ENCODE measurements at places on chromosomes 5 and 9. TPM values are rescaled to one million over a fixed set of nuclear protein-coding genes. Genes with fewer than 3 reads are reported as not detected.

The DMRTA1 gene
- total RNA-seq, result 0.83 TPM

The IL9 gene
- not detected for total RNA-seq

The SHOC1 gene
- total RNA-seq, result not detected

The ECM2 gene
- total RNA-seq, result 3.3 TPM

The ANKDD1B gene
- 0.66 TPM for total RNA-seq

The KCNIP1 gene
- 1.4 TPM for total RNA-seq

The SLC45A2 gene
- total RNA-seq, result 0.27 TPM

DNA sequence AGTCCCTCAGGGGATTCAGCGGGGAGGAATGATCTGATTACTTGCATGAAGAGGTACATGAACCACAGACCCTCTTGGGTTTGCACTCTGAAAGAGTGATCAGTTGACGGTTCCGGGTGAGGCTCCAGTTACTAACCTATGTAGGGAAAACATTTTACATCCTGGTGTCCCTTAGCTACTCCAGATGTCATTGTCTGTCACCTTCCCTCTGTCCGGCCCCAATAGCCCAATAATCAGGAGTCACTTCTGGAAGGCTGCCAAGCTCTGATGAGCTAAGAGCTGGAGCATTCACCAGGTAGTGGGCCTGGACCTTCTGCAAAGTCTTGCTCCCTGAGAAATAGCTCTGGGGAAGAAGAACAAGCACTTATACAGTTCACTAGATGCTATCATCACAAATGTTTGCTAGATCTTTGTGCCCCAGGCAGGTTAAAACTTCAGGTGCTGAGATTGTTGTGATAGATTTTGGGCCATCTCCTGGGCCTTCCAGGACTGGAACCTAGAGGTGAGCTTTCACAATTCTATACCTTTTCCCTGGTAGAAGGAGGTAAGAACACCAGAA lies 64.5 kb downstream of the ENTREP1 start:
- H3K36me3 ChIP-seq, result peaks cover 31% of the 10 kb centered on the region
- H3K27ac ChIP-seq, result no peak overlapping the region
- peaks cover 18% of the 10 kb centered on the region for H3K4me1 ChIP-seq
- no peaks in the 10 kb centered on the region for H3K27me3 ChIP-seq

GRCh38 chr5:78500028-78500427 lies 139.6 kb downstream of the SCAMP1 start:
- no peaks in the 10 kb centered on the region for H3K27me3 ChIP-seq
- no peak for DNase-seq
- no peak overlapping the region for H3K27ac ChIP-seq
- no peaks in the 10 kb centered on the region for H3K36me3 ChIP-seq
- no peak overlapping the region for H3K4me3 ChIP-seq
- no peaks in the 10 kb centered on the region for H3K4me1 ChIP-seq

GRCh38 chr5:75656311-75657003 lies 45.2 kb downstream of the ANKDD1B start:
- H3K27ac ChIP-seq, result peak overlapping the region; percentile 76
- peaks cover 9% of the 10 kb centered on the region for H3K4me1 ChIP-seq
- no peak for DNase-seq
- H3K27me3 ChIP-seq, result no peaks in the 10 kb centered on the region
- peak overlapping the region; percentile 56 for H3K4me3 ChIP-seq

DNA sequence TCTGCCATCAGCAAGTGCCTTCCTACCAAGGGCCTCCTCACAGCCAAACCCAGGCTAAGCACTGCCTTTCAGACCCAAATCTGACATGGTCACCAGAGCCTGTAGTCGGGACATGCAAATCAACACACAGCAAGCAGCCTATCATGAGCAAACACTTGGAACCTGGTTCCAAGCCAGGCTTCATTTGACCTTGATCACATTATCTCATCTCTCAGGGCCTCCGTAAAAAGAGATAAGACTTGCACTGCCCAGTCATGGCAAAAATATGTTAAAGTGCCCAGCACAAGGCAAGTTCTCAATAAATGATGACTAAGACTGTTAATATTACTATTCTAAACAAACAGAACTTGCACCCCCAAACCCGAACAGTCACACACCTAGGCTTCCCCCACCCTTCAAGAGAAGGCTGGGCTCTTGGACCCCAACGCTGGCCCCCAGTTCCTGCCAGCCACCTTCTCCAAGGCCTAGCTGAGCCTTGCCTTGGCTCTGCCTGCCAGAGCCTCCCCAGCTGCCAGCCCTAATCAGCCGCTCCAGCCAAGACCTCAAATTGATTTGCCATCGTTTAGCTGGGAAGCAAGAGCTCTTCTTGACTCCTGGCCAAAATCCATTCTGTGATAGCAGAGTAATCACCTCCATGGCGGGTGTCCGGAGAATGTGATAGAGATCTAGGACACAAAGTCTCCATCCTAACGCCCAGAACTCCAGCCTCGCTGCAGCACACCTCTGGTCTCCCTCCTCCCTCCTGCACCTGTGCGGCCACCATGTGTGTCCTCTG lies 18.7 kb downstream of the CPLX2 start:
- H3K4me3 ChIP-seq, result no peak overlapping the region
- no peaks in the 10 kb centered on the region for H3K27me3 ChIP-seq
- no peaks in the 10 kb centered on the region for H3K4me1 ChIP-seq
- peak; percentile 33 for DNase-seq
- H3K27ac ChIP-seq, result no peak overlapping the region
- no peaks in the 10 kb centered on the region for H3K36me3 ChIP-seq

DNA sequence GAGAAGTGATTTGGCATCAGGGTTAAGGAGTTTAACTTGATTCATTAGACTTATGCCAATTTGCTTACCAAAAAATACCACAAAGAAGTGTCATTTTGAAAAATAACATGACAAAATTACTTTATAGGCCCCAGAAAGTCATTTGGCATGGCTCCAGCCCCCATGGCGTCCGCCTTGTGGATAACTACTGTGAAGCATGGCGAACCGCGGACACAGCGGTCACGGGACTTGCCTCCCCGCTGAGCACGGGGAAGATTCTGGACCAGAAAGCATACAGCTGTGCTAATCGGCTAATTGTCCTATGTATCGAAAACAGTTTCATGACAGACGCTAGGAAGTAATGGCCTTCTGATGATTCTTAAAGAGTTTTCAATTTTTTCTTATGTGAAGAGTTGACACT lies 35.4 kb upstream of the TGFBR1 start:
- no peaks in the 10 kb centered on the region for H3K27me3 ChIP-seq
- no peaks in the 10 kb centered on the region for H3K4me1 ChIP-seq
- H3K4me3 ChIP-seq, result no peak overlapping the region
- H3K36me3 ChIP-seq, result peaks cover 20% of the 10 kb centered on the region

DNA sequence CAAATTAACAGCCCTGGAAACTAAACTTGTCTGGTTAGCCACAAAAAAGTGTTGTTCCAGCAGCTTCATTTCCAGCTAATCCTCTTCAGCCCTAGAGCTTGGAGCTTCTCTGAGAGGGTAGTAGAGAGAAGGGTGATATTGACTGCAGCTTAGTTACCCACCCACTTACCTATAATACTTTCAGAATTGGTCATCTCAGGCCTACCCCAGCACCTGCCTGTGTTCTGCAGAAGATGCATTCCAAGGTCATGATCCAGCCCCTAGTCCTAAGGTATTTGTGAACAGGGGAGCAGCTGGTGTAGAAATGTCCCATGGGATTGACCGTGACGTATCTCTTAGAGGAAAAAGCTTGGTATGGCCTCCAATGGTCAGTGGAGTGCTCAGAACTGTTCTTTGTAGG lies 289.0 kb downstream of the NR3C1 start:
- DNase-seq, result no peak
- H3K4me1 ChIP-seq, result peaks cover 8% of the 10 kb centered on the region
- no peaks in the 10 kb centered on the region for H3K36me3 ChIP-seq
- H3K27me3 ChIP-seq, result no peaks in the 10 kb centered on the region
- no peak overlapping the region for H3K4me3 ChIP-seq

GRCh38 chr5:6176102-6176693 lies 202.1 kb downstream of the MED10 start:
- no peaks in the 10 kb centered on the region for H3K27me3 ChIP-seq
- no peaks in the 10 kb centered on the region for H3K36me3 ChIP-seq
- H3K27ac ChIP-seq, result no peak overlapping the region
- H3K4me1 ChIP-seq, result no peaks in the 10 kb centered on the region

DNA sequence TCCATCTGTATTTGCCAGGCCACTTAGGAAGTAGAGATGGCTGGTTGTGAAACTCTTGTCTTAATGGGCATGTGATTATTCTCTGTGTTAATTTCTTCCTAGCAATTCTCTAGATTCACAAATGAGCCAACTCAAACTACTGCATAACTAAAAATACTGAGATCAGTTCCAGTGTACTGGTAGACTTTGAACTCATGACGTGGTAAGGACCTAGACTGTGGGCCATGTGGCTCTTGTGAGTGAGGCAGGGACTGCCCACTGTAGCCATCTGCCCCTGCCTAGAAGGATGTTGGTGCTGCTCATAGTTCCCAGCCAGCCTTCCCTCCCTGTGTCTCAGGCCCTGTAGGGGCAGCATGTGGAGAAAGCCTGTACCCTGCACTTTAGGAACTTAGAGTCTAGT lies 47.4 kb downstream of the CYSTM1 start:
- H3K36me3 ChIP-seq, result no peaks in the 10 kb centered on the region
- DNase-seq, result no peak
- no peak overlapping the region for H3K27ac ChIP-seq
- no peaks in the 10 kb centered on the region for H3K27me3 ChIP-seq
- no peak overlapping the region for H3K4me3 ChIP-seq

- H3K4me3 ChIP-seq, result no peak overlapping the region
- no peaks in the 10 kb centered on the region for H3K27me3 ChIP-seq
- H3K27ac ChIP-seq, result no peak overlapping the region
- DNase-seq, result no peak
- H3K36me3 ChIP-seq, result no peaks in the 10 kb centered on the region
Observed at GRCh38 chr5:158709279-158709678, 390.4 kb downstream of the EBF1 start.

GRCh38 chr9:29830821-29831220 lies 2257.5 kb upstream of the C9orf72 start:
- H3K36me3 ChIP-seq, result no peaks in the 10 kb centered on the region
- H3K4me3 ChIP-seq, result no peak overlapping the region
- DNase-seq, result no peak
- H3K27me3 ChIP-seq, result no peaks in the 10 kb centered on the region
- H3K4me1 ChIP-seq, result no peaks in the 10 kb centered on the region
- no peak overlapping the region for H3K27ac ChIP-seq

- DNase-seq, result no peak
- H3K4me1 ChIP-seq, result peaks cover 19% of the 10 kb centered on the region
- no peaks in the 10 kb centered on the region for H3K36me3 ChIP-seq
Observed at GRCh38 chr5:72623936-72624335, 116.7 kb upstream of the ZNF366 start.

GRCh38 chr5:67515762-67516161 lies 319.2 kb upstream of the CD180 start:
- H3K36me3 ChIP-seq, result no peaks in the 10 kb centered on the region
- DNase-seq, result no peak
- no peak overlapping the region for H3K4me3 ChIP-seq
- H3K27ac ChIP-seq, result no peak overlapping the region
- H3K4me1 ChIP-seq, result no peaks in the 10 kb centered on the region

DNA sequence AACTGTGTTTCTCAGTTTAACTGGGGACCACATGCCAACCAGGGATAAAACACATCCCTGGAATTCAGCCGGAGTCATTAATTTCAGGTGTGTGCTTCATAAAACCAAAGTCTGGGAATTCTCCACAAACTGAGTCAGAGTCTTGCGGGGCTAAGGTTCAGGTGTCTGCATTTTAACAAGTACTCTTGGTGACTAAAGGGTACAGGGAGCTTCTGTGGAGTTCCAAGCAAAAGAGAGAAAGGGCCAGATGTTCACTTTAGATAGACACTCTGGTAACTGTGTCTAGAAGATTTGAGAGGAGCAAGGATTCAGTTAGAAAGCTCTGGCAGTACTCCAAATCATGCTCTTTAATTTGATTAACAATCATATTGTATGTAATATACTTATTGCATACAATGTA lies 4.0 kb downstream of the NADK2 start:
- DNase-seq, result no peak
- H3K4me3 ChIP-seq, result no peak overlapping the region
- peak overlapping the region; percentile 99 for H3K27ac ChIP-seq
- no peaks in the 10 kb centered on the region for H3K36me3 ChIP-seq
- H3K27me3 ChIP-seq, result no peaks in the 10 kb centered on the region

DNA sequence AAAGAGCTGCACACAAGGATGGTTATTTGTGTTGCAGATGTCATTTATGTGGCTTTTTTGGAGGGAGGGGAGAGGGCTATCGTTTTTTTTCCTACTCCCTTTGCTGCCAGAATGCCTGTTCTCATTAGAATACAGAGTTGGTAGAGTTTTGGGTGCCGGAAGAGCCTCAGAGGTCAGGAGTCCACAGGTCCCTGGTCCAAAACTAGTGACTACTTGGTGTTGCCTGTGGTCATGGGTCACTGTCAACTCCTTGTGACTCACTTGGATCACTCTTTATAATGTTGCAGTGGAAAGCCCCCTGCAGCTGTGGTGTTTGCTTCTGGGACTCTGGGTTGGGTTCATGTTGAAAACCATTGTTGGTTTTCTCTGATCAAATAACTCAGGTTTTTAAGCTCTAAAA lies 131.4 kb downstream of the MAST4 start:
- DNase-seq, result no peak
- H3K36me3 ChIP-seq, result no peaks in the 10 kb centered on the region
- no peaks in the 10 kb centered on the region for H3K4me1 ChIP-seq
- no peaks in the 10 kb centered on the region for H3K27me3 ChIP-seq
- no peak overlapping the region for H3K27ac ChIP-seq

DNA sequence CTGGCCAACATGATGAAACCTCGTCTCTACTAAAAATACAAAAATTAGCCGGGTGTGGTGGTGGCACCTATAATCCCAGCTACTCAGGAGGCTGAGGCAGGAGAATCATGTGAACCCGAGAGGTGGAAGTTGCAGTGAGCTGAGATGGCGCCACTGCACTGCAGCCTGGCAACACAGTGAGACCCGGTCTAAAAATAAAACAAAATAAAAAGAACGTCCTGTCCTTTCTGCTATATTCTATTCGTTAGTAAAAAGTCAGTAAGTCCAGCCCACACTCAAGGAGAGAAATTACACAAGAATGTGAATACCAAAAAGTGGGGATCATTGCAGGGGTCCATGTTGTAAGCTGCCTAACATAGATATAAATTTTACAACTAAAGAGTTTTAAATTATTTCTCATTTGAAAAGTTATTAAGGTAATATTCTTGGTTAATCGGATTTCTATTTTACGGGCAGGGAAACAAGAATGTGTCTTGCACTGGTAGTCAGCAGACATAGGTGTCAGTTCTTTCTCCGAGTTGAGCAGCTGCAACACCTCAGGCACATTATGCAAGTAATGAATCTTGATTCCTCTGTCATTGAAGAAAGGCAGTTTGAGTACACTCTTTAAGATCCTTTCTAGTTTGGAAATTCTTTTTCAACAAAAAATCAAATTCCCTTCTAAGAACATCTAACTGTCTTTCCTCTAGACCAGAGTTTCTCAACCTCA lies 24.5 kb downstream of the NMUR2 start:
- no peaks in the 10 kb centered on the region for H3K4me1 ChIP-seq
- no peaks in the 10 kb centered on the region for H3K27me3 ChIP-seq
- H3K36me3 ChIP-seq, result no peaks in the 10 kb centered on the region
- no peak overlapping the region for H3K4me3 ChIP-seq
- no peak for DNase-seq

Measured in sigmoid colon (tissue), 7 donors.